ENCODE measurements at places on chromosomes 3 and 15.

DNA sequence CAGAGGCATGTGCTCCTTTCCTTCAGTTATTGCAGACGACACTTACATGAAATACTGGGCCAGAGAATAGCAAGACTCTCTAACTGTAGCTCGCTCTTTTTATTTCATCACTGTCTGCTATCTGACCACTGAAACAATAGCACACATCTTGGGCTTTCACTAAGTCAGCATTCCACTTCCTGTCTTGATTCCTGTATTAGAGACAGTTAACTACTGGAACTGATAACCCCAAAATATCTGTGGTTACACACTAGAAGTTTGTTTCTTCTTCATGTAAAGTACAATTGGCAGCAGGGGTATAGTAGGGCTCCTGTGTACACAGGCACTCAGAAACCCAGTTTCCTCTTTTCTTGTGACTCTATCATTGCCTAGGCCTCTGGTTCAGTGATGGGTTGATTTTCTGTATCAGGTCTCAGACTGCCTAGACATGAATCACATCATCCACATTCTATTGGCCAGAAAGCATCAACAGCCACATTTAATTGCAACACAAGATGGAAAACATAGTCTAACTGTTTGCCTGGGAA lies 230.2 kb upstream of the CD96 start:
- no peak for DNase-seq

GRCh38 chr3:184604615-184605290 lies 43.2 kb downstream of the EPHB3 start:
- no peak for DNase-seq

GRCh38 chr3:6287088-6287875 lies 573.6 kb upstream of the GRM7 start:
- DNase-seq: no peak

GRCh38 chr15:38535491-38536200 lies 29.0 kb downstream of the RASGRP1 start:
- DNase-seq: peak; percentile 33

DNA sequence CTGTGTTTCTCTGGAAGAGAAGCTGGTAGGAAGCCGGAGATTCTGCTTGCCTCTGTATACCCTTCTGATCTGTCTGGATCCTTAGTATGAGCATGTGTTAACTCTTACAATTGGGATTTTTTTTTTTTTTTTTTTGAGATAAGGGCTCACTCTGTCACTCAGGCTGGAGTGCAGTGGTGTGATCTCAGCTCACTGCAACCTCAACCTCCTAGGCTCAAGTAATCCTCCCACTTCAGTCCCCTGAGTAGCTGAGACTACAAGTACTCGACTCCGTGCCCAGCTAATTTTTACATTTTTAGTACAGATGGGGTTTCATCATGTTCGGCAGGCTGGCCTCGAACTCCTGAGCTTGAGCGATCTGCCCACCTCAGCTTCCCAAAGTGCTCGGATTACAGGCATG lies 44.5 kb downstream of the RPN1 start:
- no peak for DNase-seq

- no peak for DNase-seq
Observed at GRCh38 chr3:5205165-5205941, 17.8 kb downstream of the EDEM1 start.

DNA sequence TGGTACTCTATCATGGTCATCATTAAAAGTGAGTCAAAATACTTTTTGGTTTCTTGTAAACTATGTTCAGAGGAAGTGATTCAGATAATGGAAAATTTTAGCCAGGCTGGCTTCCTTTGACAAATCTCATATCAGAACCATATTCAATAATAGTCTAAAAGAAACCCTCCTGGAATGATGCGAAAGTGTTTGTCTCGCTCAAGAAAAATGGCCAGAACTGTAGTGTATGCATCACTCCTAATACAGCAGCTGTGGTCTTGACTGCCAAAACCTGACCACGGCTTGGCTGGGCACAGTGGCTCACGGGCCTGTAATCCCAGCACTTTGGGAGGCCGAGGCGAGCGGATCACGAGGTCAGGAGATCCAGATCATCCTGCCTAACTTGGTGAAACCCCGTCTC lies 35.6 kb upstream of the KCNMB2 start:
- peak; percentile 23 for DNase-seq

- no peak for DNase-seq
Observed at GRCh38 chr3:145170121-145170520, 990.9 kb downstream of the PLOD2 start.

GRCh38 chr15:62972814-62973213 lies 69.7 kb upstream of the TPM1 start:
- no peak for DNase-seq
